Gastrocnemius medialis (tissue), 4 donors: ENCODE measurements at places on chromosomes 5 and 9.

DNA sequence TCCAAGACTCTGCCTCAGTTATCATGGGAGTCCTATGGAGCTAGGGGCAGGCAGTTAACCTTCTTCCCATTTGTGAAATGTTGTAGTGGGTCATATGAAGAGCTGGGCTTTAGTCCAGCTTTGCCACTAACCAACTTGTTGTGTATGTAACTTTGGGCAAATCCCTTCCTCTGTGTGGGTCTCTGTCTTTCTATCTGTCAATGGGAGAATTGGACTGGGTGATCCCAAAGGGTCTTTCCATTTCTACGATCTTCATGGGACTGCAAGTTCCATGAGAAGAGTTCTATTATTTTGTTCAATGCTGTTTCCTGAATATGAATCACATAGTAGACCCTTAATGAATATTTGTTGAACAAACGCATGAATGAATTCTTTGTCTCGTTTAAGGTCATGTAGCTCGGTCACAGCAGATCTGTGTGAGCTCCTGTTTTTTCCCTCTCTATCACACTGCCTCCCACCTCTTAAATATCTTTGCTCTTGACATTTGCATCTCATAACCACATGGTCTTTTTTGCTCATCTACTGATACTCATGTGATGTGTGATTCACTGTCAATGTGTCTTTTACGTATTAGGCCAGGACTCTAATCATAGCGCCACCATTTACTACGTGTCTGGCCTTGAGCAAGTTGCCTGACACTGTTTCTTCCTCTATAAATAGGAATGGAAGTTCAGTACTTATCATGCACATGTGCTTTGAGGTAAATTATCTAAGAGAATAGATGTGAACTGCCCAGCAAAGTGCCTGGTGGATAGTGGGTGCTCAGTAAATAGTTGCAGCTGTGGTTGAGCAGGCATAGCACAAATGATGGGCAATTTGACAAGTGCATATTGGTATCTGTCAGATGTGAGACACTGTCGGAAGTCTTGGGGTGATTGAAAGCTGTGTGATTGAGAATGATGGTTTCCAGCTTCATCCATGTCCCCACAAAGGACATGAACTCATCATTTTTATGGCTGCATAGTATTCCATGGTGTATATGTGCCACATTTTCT is 37.4 kb downstream of the PTTG1 start:
- H3K27ac ChIP-seq: no peak overlapping the region
- no peak overlapping the region for H3K4me3 ChIP-seq
- H3K4me1 ChIP-seq: no peaks in the 10 kb centered on the region
- H3K27me3 ChIP-seq: no peaks in the 10 kb centered on the region

- H3K27me3 ChIP-seq: no peaks in the 10 kb centered on the region
- no peaks in the 10 kb centered on the region for H3K36me3 ChIP-seq
- H3K4me3 ChIP-seq: no peak overlapping the region
Observed at GRCh38 chr5:175828651-175829050, 42.7 kb upstream of the CPLX2 start.

DNA sequence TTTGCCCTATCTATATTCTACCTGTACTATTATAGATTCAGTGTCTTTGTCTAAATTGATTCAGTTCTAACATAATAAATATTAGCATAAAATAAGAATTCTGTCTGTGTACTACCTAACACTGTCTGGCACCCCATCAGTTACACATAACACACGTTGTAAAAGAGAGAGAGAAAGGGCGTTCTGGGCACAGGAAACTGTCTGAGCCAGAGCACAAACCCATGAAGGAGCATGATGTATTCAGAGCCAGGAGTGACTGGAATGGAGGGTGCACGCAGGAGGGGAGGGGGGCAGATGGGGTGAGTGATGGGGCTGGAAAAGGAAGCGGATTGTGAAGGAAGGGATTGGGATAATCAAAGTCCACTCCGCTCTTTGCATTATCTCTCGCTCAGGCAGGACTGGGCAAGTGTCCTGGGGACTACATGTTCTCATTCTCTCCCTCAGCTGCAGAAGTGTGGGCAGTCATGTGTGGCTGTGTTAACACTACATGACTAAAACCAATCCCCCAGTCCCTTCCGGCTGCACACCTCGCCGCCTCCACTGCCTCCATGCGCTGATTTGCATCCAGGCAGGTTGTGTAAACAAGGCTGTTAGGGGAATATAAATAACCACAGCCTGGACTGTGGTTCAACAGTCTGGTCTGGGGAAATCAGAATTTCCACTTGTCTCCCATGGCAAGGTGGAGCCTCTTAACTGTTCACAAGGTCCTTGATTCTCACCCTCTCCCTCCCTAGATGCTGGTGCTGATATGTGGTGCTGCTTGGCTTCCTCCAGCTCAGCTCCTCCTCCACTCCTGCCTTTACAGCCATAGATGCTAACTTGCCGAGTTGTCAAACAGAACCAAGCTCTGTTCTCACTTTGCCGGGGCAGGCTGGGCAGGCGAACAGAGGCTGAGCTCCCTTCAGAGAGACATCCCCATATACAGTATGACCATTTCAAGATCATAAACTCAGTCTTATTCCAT is 367.5 kb upstream of the BRINP1 start:
- DNase-seq: no peak
- no peaks in the 10 kb centered on the region for H3K27me3 ChIP-seq
- no peaks in the 10 kb centered on the region for H3K36me3 ChIP-seq
- no peak overlapping the region for H3K27ac ChIP-seq
- no peaks in the 10 kb centered on the region for H3K4me1 ChIP-seq

GRCh38 chr9:129998491-129999140 is 44.4 kb downstream of the FNBP1 start:
- no peak overlapping the region for H3K27ac ChIP-seq
- no peak for DNase-seq
- H3K4me1 ChIP-seq: peaks cover 17% of the 10 kb centered on the region
- H3K27me3 ChIP-seq: no peaks in the 10 kb centered on the region

DNA sequence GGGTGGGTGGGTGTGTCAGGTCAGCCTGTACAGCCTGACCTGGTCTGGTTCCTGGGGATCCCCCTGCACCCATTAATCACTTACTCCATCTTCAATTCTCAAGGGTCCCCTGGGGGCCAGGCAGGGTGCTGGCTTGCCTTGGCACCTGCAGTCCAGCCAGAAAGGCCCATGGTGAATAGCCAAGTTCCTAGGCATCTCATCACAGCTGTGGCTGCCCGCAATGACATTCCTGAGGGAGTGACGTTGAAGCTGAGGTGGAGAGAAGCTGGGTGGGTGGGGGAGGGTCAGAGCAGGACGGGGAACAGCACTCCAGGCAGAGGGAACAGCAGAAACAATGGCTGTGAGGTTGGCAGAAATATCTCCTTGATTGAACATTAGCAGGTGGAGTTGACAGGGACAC is 10.6 kb downstream of the HMCN2 start:
- peaks cover 12% of the 10 kb centered on the region for H3K27me3 ChIP-seq
- H3K4me1 ChIP-seq: no peaks in the 10 kb centered on the region
- DNase-seq: no peak

DNA sequence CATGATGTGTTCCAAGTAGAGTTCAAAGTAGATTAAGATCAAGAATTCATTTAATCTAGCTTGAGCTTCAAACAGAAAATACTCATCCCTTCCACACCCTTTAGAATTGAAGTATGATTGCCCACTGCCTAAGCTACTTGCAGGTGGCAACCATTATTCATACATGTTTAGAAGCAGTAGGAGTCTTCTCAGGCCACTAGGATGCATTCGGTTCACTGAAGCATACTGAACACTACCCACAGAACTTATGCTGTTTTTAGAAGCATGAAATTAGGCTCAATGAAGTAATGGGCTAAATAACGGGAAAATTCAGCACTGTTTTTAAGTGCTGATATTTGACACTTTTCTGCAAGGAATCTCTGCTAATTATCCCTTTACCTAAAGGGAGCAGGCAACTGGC is 263.4 kb downstream of the DEPDC1B start:
- no peak overlapping the region for H3K4me3 ChIP-seq
- no peaks in the 10 kb centered on the region for H3K27me3 ChIP-seq
- H3K27ac ChIP-seq: no peak overlapping the region
- H3K36me3 ChIP-seq: no peaks in the 10 kb centered on the region

GRCh38 chr5:83586874-83587776 is 115.6 kb downstream of the VCAN start:
- H3K27ac ChIP-seq: no peak overlapping the region
- H3K4me1 ChIP-seq: no peaks in the 10 kb centered on the region
- no peaks in the 10 kb centered on the region for H3K36me3 ChIP-seq
